EL (cell line): ENCODE measurements at places on chromosomes 5 and 9.

- no peak for DNase-seq
Measured at GRCh38 chr5:83731638-83732037, 11.0 kb upstream of the HAPLN1 start.

DNA sequence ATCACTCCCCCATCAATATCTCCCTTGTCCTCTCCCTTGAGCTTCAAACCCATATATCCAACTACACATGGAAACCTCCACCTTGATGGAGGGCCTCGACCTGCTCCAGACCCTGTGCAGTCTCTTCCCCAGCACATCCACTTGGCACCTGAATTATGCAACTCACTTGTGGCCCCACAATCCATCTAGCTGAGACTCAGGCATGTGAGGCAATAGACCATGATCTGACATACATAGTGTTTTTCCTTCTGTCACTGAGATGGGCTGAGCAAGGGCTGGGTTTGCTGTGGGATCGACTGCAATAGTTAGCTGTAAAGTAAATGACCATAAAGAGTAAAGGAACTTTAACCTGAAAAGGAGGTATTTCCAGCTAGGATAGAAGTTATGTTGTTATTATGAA is 172.9 kb upstream of the RAD23B start:
- DNase-seq: no peak

DNA sequence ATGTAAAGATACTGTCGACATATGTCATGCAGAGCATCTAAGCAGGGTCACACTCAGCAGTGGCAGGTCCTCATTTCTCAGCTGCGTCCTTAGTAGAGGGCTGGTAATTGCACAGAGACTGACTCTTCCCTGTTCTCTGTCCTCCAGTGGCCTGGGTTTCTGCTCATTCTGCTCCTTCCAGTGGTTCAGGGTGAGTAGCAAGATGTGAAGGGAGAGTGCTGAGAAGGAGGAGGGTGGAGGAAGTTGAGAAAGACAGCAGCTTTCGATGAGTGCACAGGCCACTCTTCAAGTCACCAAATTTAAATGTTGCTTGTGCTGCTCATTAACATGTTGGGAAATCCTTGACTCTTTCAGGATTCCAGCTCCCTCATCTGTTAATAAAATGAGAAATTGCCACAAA is 203.9 kb downstream of the FBXL7 start:
- peak; percentile 17 for DNase-seq

GRCh38 chr5:74252044-74252443 is 388.5 kb downstream of the ENC1 start:
- DNase-seq: no peak

DNA sequence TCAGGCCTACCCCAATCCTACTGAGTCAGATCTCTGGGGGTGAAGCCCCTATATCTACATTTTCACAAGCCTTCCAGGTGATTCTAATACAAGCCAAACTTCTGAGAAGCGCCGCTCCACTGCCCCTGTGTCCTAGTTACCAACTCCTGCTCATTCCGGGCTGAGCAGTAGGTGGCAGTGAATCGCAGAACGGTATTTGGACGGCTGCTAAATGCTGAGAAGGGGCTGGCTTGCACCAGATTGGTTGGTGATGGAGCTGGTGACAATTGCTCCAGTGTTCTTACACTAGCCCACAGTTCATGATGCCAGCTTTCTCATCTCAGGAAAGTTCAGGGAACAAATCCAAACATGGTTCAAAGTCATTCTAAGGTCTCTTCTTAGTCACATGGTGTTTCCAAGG is 31.1 kb upstream of the FGF1 start:
- DNase-seq: peak; percentile 59

- DNase-seq: no peak
Measured at GRCh38 chr5:4905674-4906520, 234.2 kb upstream of the ADAMTS16 start.

GRCh38 chr5:133944263-133945185 is 23.9 kb downstream of the C5orf15 start:
- peak; percentile 56 for DNase-seq

- no peak for DNase-seq
Measured at GRCh38 chr5:38211354-38211710, 47.0 kb upstream of the EGFLAM start.

GRCh38 chr5:90297045-90297764 is 112.4 kb downstream of the CETN3 start:
- no peak for DNase-seq

GRCh38 chr5:109743770-109744212 is 54.1 kb downstream of the MAN2A1 start:
- DNase-seq: peak; percentile 98

GRCh38 chr5:122907276-122907675 is 61.9 kb downstream of the SNX24 start:
- peak; percentile 91 for DNase-seq

- no peak for DNase-seq
Measured at GRCh38 chr9:117278471-117279035, 136.3 kb downstream of the ASTN2 start.

- no peak for DNase-seq
Measured at GRCh38 chr5:116738239-116738614, 163.6 kb upstream of the SEMA6A start.

DNA sequence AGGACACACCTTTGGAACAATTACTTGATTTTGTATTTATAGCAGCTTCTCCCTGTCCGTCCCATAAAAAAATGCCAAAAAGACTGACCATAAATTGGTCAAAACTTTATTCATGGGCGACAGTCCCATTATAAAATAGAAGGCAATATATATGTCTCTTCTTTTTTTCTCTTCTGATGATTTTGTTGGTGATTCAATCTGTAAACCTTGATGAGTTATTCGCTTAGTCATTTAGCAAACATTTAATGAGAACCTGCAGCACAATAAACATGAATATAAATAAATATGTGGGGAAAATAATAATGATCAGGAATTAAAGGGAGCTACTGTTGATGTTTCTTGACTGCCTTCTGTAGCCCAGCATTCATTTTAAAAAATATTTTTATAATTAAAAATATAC is 356.4 kb upstream of the ACTBL2 start:
- peak; percentile 37 for DNase-seq

DNA sequence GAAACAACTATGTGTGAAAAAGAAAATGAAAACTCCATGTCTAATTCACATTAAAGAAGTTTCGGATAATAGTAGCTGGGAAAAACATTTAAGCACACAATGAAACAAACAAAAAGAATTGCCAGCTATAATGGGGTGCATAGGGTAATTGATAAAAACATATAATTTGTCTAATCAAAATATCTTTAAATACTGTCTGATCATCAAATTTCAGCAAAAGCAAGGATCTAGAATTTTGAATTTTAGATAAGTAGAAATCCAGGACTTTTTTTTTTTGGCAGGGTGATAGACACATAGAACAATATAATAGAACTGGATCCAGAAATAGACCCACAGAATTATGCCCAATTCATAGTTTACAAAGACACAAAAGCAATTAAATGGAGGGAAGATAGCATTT is 585.0 kb downstream of the TAF11L14 start:
- no peak for DNase-seq

- DNase-seq: no peak
Measured at GRCh38 chr9:131185924-131186323, 60.5 kb downstream of the NUP214 start.

DNA sequence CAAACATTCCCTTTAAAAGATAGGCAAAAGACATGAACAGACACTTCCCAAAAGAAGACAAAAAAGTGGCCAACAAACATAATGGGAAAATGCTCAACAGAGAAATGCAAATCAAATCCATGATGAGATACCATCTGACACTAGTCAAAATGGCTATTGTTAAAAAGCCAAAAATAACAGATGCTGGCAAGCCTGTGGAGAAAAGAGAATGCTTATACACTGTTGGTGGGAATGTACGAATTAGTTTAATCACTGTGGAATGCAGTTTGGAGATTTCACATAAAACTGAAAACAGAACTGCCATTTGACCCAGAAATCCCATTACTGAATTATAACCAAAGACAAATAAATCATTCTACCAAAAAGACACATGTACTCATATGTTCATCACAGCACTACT is 58.3 kb upstream of the WDR41 start:
- DNase-seq: peak; percentile 14

DNA sequence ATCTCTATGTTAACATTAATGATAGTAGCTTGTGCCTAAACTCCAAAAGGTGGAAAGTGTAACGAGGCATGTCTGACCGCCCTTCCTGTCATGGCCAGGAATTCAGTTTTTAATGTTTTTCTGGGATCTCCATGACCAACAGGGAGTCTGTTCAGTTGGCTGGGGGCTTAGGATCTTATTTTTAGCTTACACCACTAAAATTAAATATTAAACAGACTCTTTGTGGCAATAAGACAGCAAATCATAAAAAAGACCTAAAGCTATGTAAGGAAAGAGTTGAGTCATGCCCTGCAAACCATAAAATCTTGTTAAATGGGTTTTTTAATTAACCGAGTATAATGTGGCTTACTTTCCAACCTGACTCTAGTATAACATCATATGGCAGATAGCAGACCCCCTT is 247.8 kb downstream of the DIRAS2 start:
- DNase-seq: no peak

GRCh38 chr9:129572052-129572425 is 48.9 kb downstream of the C9orf50 start:
- no peak for DNase-seq

GRCh38 chr5:61559146-61559545 is 227.1 kb downstream of the ZSWIM6 start:
- DNase-seq: no peak

GRCh38 chr9:20579524-20580314 is 42.6 kb downstream of the MLLT3 start:
- no peak for DNase-seq

DNA sequence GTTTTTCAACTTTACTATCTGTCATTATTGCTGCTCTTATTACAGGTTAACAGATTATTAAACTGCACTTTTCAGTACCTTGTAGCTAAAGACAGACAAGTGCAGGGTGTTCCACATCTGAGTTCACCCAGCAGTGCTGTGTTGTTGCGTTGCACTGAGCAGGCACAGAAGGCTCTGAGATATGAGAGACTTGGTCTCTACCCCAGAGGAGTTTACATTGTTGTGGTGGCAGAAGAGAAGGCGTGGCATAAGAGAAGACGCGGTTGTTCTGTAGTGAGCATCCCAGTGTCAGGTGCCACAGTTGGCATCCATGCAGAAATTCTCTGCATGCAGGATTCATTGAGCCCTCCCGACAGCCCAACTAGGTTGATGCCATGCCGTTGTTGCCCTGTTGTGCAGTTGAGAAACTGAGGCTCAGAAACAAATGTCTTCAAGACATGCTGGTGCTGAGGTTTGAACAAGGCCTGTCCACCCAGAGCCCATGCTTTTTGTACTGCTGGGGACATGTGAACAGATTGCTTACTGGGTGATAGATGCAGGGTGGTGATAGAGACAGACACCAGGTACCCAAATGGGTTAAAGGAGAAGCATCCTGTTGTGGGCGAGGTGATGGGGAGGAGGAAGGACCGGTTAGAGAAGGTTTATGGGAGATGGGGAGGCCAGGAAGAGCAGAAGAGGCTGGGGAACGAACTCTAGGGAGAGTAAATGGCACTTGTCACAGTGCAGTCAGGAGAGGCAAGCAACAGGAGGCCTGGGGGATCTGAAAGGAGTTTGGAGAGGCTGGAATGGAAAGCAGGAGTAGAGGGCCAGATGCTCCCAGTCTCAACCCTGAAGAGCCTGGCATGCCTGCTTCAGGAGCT is 8.2 kb downstream of the ABL1 start:
- DNase-seq: no peak

- peak; percentile 40 for DNase-seq
Measured at GRCh38 chr5:143147902-143148301, 255.6 kb downstream of the NR3C1 start.

GRCh38 chr9:112012026-112012902 is 115.7 kb downstream of the UGCG start:
- DNase-seq: peak; percentile 96

- DNase-seq: no peak
Measured at GRCh38 chr9:136856079-136856476, 3.9 kb downstream of the MAMDC4 start.

DNA sequence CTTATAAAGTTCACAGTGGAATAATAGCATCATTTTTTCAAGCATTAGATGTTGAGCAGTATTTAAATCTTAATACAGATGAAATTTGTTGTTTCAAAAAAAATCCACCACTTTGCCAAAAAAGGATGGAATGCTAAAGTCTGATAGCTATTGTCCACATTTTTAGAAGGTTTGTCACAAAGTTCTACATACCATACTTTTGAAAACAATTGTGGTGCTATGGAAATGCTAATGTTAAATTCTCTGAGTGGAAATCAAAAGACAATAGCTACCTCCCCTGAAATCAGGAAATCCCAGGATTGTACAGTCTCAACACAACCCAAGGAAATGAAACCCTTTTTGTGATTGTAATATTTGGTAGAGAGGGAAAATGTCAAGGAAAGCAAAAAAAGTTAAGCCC is 19.3 kb upstream of the GRAMD2B start:
- peak; percentile 58 for DNase-seq

DNA sequence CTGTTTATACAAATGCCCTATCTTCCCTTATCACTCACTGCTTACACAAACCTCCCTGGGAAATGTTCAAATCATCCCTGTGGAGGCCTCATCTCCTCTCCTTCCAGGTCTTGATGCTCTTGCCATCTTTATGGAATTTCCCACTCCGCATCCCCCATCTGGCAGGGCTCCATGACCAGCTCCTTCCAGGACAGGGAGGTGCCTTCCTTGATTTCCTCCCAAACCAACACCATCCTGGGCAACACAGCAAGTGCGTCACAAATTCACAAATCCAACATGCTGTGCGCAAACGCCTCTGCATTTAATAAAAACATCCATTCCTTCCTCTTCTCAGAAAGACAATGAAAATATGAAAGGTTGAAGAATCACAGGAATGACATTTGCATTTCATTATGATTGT is 51.7 kb downstream of the EPB41L4A start:
- no peak for DNase-seq

GRCh38 chr9:16532681-16533450 is 337.6 kb downstream of the BNC2 start:
- peak; percentile 76 for DNase-seq

GRCh38 chr5:157978061-157978460 is 119.1 kb upstream of the CLINT1 start:
- DNase-seq: no peak

- DNase-seq: no peak
Measured at GRCh38 chr9:4873066-4873465, 80.3 kb downstream of the RCL1 start.

GRCh38 chr9:94160594-94161501 is 76.6 kb downstream of the PTPDC1 start:
- no peak for DNase-seq

DNA sequence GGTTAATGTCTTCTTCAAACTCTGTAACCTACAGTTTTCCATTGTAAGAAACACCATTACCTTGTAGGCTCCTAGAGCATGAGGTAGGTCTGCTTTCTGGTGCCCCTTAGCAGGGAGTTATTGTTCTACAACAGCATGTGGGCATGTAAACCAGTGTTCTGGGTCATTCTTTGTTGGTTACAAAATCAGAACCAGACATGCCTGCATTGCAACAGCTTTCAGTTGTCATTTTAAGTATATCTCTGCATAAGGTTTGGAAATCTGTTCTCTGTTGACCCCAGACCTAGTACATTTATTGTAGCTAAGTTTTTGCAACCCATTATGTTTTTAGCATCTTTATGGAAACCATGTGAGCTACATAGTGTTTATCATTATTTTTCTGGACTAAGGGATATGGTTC is 10.9 kb downstream of the RGMB start:
- DNase-seq: peak; percentile 13

- DNase-seq: no peak
Measured at GRCh38 chr5:41306005-41306404, 92.7 kb upstream of the C6 start.

- DNase-seq: no peak
Measured at GRCh38 chr5:148113243-148113642, 49.5 kb downstream of the SPINK5 start.
